NCI-H1105 treated with DMSO at 0.1 percent for 48 hours (cell line): ENCODE measurements at places on chromosomes 1 and 21.

GRCh38 chr1:212353181-212353580 lies 61.5 kb downstream of the PACC1 start:
- no peak for DNase-seq

DNA sequence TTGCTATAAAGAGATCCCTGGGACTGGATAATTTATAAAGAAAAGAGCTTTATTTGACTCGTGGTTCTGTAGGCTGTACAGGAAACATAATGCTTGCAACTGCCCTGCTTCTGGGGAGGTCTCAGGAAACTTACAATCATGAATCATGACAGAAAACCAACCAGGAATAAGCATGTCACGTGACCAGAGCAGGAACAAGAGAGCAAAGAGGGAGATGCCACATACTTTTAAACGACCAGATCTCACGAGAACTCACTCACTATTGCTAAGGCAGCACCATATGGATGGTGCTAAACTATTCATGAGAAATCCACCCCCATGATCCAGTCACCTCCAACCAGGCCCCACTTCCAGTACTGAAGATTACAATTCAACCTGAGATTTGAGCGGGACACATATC lies 49.8 kb upstream of the RCC1 start:
- DNase-seq: no peak

DNA sequence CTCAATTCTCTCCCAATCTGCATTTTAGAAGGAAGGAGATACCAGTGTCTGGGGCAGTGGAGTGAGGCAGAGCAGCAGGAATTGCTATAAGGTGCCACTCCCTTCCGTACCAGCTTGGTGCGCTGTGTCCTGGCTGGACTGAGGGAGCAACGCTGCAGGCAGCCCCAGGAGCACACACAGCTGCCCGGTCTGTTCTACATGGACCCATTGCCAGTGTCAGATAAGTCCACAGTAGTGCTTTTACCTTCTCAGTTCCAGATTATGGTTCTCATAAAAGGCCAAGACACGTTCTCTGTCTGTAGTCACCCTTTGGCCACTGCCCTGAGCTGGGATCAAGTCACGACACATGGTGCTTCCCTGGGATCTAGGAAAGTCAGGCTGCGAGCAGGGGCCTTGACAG lies 44.1 kb upstream of the BARHL2 start:
- no peak for DNase-seq

DNA sequence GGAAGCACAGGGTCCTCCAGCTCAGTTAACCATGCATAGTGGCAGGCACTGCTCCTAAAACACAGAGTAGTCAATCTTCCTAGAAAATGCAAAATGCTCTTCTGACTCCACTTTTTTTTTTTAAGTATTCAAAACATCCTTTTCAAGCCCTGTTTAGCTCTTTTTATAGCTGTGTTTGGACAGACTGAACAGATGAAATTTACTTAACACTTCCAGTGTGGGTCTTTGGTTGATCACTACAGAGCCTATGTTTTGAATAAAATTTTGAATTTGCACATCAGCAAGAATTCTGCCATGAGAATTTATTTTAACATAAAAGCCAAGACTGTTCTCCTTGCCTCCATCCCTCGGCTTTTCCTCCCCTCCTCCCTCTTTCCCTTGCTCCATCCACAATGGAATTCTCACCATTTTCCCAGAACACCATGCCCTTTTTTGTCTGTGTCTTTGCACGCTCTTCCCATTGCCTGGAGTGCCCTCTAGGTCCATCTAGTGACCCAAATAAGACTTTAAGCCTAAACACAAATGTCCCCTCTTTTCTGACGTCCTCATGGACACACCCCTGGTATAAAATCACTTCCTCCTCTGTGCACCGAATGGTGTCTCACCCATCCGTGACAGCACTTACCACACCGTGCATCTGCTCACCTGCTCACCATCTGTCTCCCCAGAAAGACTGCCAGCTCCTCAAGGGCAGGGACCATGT lies 24.0 kb upstream of the CPT2 start:
- DNase-seq: no peak

GRCh38 chr1:34869760-34870159 lies 10.2 kb upstream of the SMIM12 start:
- DNase-seq: no peak

DNA sequence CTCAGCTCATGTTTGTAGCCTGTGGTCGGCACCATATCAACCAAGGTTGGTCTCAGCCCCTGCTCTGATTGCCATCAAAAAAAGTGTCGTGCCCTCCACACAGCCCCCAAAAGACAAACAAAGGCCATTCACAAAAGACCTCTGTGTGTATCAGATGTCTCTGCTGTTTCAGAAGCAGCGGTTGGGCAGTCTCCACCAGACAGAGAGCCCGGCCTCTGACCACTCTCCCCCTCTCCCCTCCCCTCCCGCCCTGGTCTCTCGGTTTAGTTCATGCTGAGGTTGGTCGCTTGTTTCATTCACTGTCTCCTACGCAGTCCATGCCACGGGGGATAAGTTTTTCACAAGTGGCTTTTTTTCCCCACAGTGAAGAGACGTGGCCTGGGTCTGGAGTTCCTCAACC lies 27.1 kb downstream of the ACTA1 start:
- DNase-seq: no peak

DNA sequence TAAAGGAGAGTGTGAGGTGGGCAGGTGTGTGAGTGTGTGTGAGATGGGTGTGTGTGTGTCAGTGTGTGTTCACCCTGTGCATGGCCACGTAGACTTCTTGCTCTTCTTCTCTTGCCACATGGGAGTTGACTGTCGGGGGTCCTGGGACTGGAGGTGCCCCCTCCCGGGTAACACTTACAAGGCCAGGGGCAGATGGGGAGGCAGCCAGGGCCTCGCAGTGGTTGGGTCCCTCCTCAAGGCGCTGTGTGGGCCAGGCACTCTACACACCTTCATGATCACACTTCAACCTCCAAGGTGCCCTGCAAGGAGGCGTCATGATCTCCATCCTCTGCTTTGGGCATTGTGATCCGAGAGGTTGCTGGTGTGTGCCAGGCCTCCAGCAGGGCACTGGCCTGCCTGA lies 2.3 kb downstream of the PLA2G2F start:
- no peak for DNase-seq

GRCh38 chr1:177246710-177247580 lies 76.2 kb downstream of the BRINP2 start:
- no peak for DNase-seq

DNA sequence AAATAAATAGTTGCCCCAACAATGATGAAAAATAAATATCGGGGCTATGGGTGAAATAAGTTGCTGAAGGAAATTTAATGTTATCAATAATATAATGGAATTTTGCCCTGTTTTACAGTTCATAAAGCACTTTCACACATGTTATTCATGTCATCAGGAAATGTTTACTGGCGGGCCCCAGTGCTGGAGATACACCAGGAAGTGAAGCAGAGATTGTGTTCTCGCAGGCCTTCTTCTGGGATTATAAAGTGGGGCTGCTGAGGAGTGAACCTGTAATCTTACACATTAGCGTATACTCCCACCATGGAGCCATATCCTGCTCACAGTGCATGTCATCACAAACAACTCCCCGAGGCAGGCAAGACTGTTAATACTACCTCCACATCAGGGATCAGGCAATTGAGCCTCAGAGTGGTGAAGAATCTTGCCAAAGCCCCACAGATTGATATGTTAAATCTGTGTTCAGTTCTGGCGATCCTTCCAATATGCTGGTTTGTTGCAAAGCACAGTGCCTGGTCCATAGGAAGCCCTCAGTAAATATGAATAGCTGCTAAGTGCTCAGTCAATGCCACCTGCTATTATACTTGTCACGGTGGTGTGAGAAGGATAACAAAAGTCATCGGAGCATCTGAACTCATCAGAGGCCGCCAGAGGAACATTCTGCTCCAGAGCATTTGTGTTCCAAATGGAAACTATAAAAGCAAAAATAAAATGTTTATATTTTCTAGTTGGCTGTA lies 104.4 kb upstream of the UBE2U start:
- DNase-seq: no peak

- no peak for DNase-seq
Measured at GRCh38 chr1:113940365-113941244, 11.5 kb downstream of the HIPK1 start.

DNA sequence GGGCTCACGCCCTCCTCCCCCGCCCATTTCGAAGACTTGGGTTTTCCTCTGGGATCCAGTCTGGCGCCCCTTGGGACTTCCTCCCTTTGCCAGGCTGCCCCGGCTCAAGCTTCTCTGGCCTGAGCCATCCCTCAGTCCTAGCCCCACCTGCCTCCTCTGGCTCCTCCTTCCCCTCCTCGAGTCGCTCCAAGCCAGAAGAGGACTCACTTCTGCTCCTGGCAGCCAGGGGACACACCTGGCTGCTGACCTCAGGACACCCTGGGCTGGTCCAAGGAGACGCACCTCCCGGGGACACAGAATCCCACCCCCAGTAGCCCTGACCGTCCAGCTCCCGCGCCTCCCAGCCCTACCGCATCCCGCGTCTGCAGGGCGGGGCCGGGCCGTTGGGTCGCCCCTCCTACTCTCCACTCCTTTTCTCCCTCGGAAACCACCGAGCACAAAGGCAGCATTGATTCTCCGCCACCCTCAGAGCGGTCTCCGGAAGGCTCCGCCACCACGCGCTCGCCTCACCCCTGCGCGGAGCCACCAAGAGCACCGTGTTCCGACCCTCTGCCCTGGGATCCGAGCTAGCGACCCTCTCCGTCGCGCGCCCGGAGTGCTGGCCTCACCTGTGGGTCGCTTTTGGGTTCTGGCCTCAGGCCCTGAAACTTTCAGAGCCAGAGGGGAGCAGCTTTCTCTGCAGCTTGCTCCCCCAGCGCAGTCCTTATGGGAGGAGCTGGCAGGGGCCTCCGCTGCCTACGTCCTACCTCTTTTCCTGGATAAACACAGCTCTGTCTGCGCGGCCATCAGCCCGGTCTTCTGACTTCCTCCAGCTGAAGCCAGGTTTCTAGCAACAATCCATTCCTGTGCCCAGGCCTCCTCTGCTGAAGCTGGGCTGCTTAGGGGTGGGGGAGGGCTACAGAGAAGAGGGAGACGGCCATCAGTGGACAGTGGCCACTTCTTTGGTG lies at the start of gene C2CD4D:
C2CD4D (minus strand) TSS at position 364 of the 947 bp plus-strand sequence. CDS start 831 bp downstream, outside the sequence.
- DNase-seq: peak; percentile 78

DNA sequence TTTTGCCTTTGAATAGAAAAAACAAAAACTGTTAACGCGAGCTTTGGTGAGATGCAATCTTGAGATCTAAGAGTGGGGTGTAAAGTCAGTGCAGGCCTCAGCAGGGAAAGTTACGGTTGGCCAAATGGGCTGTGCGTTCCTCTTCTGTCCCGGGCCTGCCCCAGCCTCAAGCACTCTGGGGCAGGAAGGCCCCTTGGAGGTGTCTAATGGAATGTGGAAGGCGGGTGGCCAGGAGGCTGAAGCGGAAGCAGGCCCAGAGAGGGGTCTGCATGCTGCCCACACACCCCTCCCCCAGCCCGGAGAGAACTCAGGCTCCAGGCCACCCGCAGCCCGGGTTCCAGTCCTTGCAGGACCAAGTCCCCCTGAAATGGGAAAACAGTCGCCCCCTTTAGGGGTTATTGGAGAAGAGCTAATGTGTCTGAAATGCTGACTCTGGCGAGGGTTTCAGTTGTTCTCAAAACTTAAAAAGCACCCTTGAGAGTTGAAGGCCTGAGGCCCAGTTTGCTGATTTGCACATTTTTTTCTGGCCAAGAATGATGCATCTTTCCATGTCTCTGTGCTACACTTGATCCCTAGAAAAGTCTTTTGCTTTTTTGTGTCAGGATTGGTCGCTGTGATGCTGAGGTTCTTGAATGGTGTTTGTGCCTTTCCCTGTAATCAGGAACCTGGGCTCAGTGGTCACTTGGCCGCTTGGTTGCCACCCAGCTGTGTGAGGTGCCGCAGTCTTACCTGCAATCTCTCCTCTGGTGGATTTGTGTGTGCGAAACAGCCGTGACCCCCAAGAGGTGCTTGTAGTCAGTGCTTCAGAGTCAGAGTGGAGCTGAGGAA lies 2.0 kb downstream of the COL18A1 start:
- DNase-seq: no peak

DNA sequence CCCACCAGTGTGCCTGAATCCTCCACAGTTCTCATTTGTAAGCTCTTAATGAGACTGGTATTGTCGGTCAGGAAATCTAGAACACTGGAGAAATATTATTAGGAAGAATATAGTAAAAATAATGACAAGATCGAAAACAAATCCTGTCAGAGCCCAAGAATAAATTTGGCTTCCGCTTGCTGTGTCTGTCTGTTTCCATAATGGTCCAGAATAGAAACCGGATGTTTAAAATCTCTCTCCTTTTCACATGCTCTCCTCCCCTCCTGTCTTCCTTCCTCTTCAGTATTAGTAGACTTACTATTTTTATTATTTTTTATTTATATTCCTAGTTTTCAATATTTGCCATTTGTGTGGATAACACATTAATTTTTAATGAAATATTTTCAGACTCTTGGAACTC lies 187.7 kb downstream of the SDCCAG8 start:
- DNase-seq: no peak

- DNase-seq: no peak
Measured at GRCh38 chr21:39456665-39457064, 4.9 kb downstream of the SH3BGR start.

GRCh38 chr1:26119892-26120608 lies 8.4 kb downstream of the PDIK1L start:
- no peak for DNase-seq

DNA sequence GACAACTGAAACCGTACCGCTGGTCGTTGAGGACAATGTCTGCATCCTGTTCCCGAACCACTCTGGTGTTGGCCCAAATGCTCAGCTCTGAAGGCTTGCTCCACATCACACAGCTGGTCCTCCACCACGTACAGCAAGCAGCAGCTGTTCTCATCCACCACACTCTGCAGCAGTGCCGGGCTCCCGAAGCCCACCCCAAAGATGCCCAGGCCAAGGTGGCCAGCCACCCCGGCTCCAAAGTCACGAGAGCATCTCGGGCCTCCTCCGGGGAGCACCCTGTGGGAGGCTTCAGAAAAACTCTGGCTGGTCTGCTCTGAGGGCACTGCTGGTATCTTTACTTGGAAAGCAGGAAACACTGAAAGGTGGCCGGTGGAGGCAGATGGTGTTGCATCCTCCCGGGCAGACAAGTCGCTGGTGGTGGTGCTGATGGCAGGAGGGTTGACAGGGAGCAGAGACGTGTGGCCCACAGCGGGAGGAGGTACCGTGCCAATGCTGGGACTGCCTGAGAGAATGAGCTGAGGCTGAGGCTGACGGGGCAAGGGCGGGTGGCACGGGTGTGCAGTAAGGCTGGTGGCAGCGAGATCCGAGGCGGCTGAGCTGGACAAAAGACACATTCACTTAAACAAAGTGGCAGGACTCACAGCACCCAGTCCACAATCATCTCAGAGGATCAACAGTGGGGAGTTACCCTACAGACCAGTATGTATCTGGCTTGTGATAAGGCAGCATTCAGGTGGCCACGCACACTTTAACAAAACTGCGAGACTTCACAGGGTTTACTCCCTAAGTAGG lies 6.5 kb upstream of the CCDC27 start:
- no peak for DNase-seq
